ENCODE measurements at places on chromosomes 6 and 20.

DNA sequence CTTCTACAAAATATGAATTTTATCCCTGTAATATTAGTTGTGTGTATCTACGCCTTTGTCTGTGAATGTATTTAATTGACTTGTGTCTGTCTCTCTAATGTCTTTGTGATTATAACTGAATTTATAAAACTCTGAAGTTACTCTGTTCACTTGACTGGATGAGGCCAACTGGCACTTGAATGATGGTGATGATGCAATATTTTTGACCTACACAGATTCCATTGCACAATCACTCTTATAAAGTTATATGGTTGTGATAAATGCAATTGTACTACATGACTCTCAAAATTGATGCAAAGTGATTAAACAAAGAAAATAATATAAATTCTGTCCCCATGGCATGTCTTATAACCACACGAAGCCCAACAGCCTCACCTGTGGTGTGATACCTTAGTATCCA, 287.3 kb upstream of the PLN start:
- no peak for DNase-seq

GRCh38 chr6:33372526-33373123, 19.0 kb upstream of the KIFC1 start:
- no peak for DNase-seq

GRCh38 chr20:10352934-10353824, 80.8 kb downstream of the MKKS start:
- DNase-seq: no peak

GRCh38 chr6:132380358-132381029, 20.8 kb downstream of the MOXD1 start:
- no peak for DNase-seq

DNA sequence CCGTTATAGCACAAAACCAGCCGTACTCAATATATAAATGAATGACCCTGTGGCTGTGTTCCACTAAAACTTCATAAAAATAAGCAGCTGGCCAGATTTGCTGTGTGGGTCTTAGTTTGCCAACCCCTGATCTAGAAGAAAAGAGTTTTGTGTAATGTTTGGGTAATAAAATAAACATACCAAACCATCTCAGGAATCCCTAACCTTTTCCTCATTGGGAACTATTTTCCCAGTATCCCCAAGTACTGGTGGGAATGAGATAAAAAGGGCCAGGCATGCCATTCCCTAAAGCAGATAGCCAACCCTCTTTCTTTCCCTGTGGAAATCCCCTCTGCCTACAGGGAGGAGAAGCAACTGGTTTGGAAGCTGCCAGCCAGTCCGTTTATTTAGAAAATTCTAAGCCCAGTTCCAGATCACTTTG, 169.1 kb upstream of the AKAP12 start:
- no peak for DNase-seq

DNA sequence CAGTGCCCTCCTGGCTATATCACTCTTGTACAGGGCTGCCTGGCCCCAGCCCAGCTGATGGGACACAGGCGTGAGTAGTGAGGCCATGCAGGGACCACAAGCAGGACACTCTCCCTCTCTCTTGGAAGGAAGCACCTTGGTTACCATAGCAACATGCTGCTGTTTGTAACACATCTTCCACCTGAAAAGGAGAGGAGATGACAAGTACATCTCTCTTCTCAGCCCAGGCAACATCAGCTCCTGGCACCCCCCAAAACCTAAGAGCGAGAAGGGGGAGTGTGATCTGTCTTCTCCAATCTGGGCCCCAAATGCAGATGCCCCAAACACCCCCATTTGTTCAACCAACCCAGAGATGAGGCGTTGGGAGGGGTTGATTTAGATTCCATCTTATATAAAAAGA, 49.9 kb downstream of the KCNB1 start:
- no peak for DNase-seq

DNA sequence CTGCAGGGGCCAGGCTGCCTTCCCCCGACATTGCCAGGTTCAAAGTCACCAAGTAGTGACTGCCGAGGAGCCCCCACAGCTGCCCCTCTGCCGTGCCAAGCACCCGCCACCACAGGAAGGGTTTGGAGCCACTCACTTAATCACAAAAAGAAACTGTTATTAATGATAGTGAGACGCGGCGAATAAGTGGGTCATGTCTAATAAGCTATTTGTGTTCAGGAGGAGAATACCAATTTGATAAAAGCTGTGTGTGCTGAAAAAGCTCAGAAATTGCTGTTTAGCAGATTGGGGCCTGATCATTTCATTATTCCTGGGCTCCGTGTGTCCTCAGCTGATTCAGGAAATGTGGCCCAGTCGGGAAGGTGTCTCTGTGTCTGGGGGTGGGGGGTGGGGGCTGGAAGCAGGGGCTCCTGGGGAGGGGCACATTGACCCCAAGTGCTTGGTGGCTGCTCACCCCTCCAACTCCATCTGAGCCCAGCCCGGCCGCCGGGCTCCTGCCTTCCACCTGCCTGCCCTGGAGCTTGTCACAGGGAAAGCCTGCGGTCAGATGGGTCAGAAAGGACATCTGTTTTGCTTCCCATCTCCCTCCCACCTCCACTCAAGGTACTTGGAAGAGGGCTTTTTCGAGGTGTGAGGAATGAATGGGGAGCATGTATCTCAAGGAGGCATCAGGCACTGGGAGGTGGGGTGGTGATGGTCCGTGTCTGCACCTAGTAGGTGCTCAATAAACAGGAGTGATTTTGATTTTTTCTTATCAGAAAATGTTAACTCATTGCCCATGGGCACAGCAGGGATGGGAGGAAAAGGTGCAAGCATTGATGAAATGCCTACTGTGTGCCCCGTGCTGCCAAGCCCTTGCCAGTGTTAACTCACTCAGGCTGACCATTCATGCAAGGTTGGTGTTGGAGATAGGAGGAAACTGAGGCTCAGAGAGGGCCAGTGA, 3.0 kb downstream of the VSTM2L start:
- DNase-seq: no peak

DNA sequence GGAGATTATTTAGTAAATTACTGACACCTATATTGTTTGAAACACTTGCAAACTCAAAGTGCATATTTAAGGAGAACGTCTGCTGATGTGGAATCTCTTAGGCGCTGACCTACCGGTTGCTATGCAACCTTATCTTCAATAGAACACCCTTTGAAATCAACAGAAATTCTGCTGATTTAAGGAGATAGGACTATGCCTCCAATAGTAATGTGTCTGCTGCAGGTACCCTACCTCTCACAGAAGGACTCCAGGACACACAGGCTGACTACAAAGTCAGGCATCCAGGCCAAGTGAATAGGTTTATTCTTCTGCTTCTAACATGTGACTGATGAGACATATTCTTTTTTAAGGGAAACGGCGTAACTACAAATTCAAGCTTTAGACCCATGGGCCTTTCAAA, 311.7 kb downstream of the CBLN4 start:
- DNase-seq: no peak

- DNase-seq: no peak
Observed at GRCh38 chr6:133277228-133277899, 36.2 kb downstream of the EYA4 start.

DNA sequence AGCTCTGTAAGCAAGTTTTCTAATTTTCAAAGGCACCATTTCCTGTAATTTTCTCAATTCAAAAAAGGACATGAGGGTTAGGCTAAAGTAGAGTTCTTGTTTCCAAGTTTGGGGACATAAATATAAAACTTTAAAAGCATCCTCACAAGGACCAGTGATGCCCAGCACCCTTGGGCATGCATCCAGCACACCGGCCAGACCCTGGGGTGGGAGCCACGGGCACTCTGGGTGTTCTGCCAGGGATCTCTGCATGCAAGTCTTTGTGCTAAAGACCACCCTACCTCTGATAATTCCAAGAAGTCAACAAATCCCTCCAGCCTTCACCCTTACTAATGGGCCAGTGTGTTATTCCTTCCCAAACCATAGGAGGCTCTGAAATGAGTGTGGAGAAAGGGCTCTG, 46.5 kb downstream of the PLCG1 start:
- DNase-seq: no peak

- DNase-seq: no peak
Observed at GRCh38 chr6:75291331-75291730, 6.7 kb upstream of the TMEM30A start.

DNA sequence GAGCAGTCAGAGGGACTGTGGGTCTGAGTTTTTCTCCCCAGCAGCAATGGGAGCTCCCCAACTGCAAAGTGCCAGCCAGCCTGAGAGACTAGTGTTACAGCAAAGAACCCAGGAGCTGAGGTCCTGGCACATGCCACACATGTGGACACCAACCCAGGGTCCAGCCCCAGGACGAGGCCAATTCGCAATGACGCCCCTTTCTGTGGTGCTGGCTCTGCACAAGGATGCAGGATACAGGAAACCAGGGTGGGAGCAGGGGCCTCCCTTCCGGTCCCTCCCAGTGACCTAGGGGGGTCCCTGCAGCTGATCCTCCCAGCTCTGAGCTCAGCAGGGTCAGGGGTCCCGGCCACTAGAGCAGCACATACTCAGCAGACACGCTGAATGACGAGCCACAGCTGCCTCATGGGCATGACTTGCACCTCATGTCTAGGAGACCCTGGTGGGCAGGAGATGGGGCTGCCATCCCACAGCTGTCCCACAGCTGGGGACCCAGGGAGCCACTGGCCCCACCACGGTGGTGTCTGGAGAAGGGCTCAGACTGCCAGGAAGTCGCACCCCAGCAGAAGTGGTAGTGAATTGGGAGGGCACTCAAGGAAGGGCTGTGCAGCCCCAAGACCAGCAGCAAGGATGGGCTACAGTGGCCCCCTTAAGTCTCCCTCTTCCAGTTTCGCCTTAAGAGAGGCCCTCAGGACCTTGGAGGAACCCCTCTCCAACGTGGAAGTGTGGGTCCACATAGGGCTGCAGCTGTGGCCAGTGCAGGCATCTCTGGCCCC, 3.6 kb downstream of the ARFRP1 start:
- DNase-seq: no peak

DNA sequence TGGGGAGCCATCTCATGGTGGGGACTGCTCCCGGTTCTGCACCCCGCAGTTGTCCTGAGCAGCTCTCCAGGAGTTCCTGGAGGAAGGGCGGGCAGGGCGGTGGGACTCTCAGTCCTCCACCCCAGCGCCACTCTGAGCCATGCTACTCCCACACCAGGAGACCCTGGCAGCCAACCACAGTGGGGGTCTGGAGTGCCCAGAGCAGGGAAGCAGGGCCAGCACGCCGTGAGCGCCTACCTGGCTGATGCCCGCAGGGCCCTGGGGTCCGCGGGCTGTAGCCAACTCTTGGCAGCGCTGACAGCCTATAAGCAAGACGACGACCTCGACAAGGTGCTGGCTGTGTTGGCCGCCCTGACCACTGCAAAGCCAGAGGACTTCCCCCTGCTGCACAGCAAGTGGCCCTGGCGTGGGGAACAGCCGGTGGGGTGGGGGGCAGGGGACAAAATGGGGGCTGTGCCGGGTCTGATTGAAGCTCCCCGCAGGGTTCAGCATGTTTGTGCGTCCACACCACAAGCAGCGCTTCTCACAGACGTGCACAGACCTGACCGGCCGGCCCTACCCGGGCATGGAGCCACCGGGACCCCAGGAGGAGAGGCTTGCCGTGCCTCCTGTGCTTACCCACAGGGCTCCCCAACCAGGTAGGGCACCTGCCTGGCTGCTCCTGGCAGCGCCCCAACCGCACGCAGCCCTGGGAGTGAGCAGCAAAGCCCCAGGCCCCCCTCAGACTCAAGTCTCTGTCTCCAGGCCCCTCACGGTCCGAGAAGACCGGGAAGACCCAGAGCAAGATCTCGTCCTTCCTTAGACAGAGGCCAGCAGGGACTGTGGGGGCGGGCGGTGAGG, 1.6 kb upstream of the TNFRSF6B start:
- DNase-seq: no peak

- DNase-seq: no peak
Observed at GRCh38 chr6:136798044-136798443, 5.8 kb upstream of the MAP3K5 start.

- no peak for DNase-seq
Observed at GRCh38 chr6:132369526-132369925, 31.7 kb downstream of the MOXD1 start.

DNA sequence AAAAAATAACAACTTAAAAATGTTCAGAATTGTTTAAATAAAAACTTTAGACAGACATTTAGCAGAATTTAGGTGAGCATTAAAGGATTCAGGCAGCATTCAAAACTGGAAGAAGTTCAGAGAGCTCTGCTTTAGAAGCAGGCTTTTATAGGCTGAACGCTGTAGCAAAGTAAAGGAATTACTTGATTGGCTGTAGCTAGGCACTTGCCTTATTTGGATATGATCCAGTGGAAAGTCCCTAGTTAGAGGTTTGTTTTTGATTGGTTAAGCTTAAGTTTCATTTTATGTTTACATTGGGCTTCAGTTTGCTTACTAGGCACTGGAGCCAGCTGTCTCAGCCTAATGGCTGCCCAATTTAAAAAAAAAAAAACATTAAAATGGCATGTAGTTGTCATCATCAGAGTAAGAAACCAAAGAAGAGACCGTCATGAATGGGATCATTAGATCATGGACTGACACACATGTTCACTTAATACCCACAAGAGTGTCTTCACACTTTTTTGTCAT, 65.1 kb downstream of the CBFA2T2 start:
- no peak for DNase-seq

- DNase-seq: no peak
Observed at GRCh38 chr6:81857812-81858211, 105.3 kb upstream of the TENT5A start.

DNA sequence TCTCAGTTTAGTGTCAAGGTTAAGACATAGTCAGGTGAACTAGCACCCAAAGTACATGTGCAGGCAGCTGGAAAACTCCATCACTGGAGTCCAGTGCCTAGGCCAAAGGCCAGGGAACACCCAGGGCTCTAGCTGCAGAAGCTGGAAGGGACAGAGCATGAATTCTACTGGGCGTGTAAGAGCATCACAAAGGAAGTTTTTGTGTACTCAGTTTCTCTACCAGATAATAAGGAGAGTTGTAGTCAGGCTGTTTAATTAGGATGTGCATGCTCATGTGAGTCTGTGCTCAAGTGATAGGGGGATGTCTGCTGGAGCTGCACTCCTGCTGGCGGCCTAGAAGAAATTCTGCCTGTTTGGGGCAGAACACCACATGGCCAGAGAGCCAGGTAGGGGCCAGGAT, 8.1 kb downstream of the L3MBTL1 start:
- DNase-seq: no peak

DNA sequence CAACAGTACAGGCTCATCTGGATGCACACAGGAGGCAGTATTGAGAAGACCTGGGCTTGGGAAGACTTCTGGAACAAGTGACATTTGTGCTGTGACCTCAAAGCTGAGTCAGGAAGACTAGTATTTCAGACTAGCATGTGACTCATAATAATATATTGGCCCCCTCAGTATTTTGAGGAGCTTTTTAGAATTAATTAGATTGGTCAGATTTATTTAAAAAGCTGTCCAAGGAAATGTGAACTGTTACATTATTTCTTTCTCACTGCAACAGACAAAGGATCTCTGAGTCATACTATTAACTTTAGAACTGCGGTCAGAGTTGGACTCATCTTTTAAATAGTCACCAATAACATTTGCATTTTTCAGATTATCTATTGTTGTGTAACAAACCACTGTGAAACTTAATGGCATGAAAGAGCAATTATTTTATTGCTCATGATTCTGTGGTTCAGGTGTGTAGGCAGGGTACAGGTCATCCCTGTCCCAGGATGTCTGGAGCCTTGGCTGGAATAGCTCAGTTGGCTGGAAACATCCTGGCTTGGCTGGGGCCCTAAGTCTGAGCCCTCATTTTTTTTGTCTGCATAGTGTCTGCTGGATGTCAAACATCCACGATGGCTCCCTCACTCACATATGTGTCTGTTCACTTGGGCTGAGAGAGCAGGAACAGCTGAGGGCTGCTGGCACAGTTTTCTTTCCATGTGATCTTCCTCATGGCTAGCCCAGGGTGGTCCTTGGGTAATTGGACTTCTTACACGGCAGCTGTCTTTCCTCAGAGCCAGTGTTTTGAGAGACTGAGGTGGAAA, 46.9 kb downstream of the MAP3K4 start:
- no peak for DNase-seq

All from stimulated activated CD8-positive, alpha-beta memory T cell treated with anti-CD3 and anti-CD28 coated beads, Interleukin-7, amount 100 ng/mL, for 24 hours (primary cell).